Spinal cord (tissue), 10 donors: ENCODE measurements at places on chromosomes 1 and 21. TPM values are rescaled to one million over a fixed set of nuclear protein-coding genes. Genes with fewer than 3 reads are reported as not detected.

C1orf141 gene
- 0.79 TPM for total RNA-seq

DNA sequence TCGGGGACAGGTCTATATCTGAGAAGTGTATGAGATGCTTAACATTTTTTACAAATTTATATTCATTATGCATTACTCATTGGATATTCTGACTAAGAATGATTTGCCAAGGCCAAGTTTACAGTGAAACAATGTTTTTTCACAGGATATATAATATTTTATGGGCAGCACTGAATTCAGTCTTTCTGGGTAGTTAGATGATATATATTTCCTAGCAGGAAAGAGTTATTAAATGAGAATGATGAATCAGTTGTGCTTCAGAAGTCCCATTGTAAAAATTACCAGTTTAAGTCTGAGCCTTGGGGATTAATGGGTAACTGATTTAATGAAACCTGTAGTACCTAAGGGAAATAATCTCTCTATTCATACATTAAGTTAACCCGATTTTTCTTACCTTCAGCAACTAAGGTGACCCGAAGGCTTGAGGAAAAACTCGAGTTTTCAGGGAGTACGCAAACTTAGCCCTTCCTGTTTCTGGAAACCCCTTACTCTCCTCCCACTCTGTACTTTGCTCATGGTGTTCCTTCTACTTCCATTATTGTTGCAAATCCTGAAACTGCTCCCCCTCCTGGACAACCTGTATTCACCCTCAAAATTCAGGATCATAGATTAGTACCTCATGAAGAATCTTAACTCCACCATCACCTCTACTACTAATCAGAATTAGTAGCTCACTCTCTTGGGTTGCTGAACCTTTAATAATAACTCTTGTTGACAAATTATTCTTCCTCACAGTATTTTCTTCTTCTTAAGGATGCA is 135.1 kb downstream of the AK5 start:
- H3K4me3 ChIP-seq, result no peak overlapping the region
- no peak overlapping the region for H3K27ac ChIP-seq
- H3K4me1 ChIP-seq, result no peaks in the 10 kb centered on the region
- DNase-seq, result no peak
- no peaks in the 10 kb centered on the region for H3K27me3 ChIP-seq

GRCh38 chr1:222010306-222010705 is 268.4 kb upstream of the DUSP10 start:
- H3K27me3 ChIP-seq, result no peaks in the 10 kb centered on the region
- H3K36me3 ChIP-seq, result no peaks in the 10 kb centered on the region
- H3K4me3 ChIP-seq, result no peak overlapping the region
- no peak for DNase-seq
- H3K27ac ChIP-seq, result no peak overlapping the region
- H3K4me1 ChIP-seq, result no peaks in the 10 kb centered on the region

DNA sequence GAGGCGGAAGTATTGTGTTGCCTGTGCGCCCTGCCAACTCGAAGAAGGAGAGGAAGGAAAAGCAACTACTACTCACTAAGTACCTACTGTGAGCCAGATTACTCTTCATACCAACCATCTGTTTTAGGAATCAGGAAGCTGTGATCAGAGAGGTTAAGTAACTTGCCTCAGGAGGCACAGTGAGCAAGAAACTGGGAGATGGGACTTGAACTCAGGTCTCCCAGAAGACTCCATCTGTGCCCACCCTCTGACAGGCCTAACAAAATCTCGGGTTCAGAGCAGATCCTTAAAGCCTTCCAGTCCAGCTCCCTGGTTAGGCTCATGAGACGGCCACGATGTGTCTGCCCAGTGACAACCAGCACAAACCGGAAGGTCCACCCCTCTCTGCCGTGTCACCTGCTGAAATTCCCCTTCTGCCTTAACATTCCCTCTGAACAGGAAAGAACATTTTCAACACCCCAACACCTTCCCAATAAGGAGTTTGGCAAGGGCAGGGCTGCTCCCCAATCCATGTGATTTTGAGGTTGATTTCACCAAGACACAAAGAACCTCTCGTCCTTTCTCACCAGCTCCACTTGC is 230.1 kb downstream of the TOMM20 start:
- no peak overlapping the region for H3K4me3 ChIP-seq
- no peaks in the 10 kb centered on the region for H3K36me3 ChIP-seq
- no peak for DNase-seq

DNA sequence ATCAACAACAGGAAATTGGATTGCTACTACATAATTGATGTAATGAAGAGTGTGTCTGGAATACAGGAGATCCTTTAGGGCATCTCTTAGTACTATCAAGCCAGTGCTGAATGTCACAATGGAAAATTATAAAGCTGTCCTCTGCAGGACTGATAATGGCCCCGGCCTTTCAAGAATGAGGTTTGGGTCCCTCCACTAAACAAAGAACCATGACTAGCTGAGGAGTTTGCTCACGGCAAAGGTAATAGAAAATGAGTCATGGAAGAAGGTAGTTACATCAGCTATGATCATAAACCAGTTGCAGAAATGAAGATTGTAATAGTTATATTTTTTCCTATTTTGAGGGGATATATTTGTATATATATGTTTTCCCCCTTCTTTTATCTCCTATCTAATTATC is 145.8 kb downstream of the KCNJ6 start:
- H3K36me3 ChIP-seq, result no peaks in the 10 kb centered on the region
- no peaks in the 10 kb centered on the region for H3K27me3 ChIP-seq
- no peak for DNase-seq

- H3K27me3 ChIP-seq, result peaks cover 6% of the 10 kb centered on the region
- H3K4me1 ChIP-seq, result peaks cover 19% of the 10 kb centered on the region
- H3K27ac ChIP-seq, result no peak overlapping the region
- DNase-seq, result no peak
These were observed 18.6 kb downstream of the A3GALT2 start for GRCh38 chr1:33302325-33302724.

GRCh38 chr1:167266965-167267364 is 46.3 kb downstream of the POU2F1 start:
- H3K27ac ChIP-seq, result no peak overlapping the region
- no peaks in the 10 kb centered on the region for H3K27me3 ChIP-seq
- H3K36me3 ChIP-seq, result no peaks in the 10 kb centered on the region
- peaks cover 8% of the 10 kb centered on the region for H3K4me1 ChIP-seq
- no peak for DNase-seq
